ENCODE measurements at places on chromosomes 11 and 22.

DNA sequence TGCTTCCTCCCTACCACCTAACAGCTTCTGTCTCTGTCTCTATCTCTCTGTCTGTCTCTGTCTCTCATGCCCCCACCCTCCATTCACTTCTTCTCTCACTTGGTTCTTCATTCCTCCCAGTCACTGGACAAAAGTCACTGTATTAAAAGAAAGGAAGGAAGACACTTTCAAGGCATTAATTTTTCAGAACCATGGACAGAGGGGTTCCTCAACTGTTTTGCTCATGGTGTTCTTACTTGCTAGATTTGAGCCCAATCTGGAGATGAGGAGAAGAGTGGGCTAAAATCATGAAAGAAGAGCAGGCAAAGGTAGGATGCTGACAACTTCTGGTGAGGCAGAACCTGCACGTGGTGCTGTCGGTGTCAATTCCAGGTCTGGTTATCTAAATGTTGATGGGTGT, 116.7 kb upstream of the LARGE1 start:
- DNase-seq, result no peak

- no peak for DNase-seq
These were observed 6.4 kb downstream of the MOB2 start for GRCh38 chr11:1480191-1480554.

DNA sequence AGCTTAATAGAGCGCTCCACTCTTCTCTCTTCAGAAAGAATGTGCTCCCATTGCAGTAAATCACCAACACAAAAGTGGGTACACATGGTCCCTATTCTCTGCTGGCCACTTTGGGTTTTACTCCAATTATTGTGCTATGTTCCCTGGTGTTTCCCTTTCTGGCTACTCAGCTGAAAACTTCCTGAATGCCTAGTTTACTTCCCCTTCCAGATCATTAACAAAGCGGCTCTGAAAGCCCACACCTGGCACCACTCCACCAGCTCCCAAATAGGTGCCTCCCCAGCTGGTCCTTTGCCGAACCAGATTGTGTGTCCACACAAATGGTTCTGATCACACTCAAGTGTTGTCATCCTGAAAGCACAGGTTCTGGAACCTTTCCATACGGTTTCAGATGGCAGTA, 443.7 kb downstream of the NTM start:
- no peak for DNase-seq

DNA sequence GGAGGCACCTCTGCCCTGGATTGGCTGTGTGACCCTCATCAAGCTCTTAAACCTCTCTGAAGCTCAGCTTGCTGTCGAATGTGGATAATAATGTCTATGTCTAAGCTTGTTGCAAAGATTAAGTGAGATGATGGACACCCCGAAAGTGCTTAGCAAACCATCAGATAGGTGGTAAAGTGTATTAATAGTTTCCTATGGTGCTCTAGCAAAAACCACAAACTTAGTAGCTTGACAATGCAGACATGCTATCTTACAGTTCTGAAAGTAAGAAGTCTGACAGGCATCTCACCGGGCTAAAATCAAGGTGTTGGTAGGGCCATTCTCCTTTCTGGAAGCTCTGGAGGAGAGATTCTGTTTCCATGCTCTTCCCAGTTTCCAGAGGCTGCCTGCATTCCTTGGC, 106.5 kb upstream of the CSNK2A3 start:
- DNase-seq, result no peak

- DNase-seq, result no peak
These were observed 26.9 kb upstream of the CYB5R3 start for GRCh38 chr22:42676059-42676607.

DNA sequence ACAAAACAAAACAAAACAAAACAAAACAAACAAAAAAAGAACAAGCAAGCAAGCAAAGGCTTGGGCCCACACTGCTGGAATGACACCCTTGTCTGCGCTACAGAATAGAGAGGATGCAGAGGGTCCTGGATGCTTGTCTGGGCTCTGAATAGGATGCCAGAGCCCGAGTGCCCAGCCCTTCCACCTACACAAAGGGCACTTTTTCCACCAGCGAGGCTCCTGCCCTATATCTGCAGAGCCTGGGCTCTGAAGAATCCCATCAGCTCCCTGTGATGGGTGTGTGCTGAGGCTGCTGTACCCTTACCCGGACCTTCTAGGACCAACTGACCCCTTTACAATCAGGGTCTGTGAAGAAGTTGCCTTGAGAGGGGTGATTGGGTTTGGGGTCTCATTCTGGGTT, 221.2 kb downstream of the DSCAML1 start:
- DNase-seq, result no peak

GRCh38 chr11:36278531-36279282, 10.5 kb downstream of the COMMD9 start:
- DNase-seq, result no peak
